HCEC 1CT (cell line): ENCODE measurements at places on chromosomes 12 and 14.

GRCh38 chr14:92563359-92563758, 49.8 kb downstream of the RIN3 start:
- no peak for DNase-seq

- no peak for DNase-seq
These were observed 88.2 kb downstream of the RASSF9 start for GRCh38 chr12:85747941-85748495.

DNA sequence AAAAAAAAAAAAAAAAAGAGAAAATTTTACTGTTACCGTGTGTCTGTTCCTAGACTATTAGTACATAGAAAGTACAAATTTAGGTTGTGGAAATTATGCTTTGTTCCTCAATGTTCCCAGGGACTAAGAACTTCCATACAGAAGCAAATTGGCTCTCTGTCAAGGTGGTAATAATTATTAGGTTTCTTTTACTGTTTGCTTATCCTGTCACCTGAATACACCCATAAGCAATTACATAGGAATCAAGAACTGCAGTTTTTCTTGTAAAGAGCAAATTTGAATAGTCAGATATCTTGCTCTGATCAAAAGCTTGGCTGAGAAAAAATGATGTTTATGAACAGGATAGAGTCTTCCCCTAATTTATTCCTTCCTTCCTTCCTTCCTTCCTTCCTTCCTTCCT, 191.2 kb downstream of the AEBP2 start:
- DNase-seq, result no peak

DNA sequence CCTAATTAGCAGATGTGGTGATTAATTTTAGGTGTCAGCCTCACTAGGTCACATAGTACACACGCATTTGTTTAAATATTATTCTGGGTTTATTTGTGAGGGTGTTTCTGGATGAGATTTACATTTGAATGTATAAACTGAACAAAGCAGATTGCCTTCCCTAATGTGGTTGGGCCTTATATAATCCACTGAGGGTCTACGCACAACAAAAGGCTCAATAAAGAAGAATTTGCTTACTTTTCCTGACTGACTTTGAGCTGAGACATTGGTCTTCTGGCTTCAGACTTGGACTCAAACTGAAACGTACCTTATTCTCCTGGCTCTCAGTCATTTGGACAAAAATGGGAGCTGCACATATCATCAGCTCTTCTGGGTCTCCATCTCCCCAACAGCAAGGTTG, 1132.3 kb upstream of the FLRT2 start:
- DNase-seq, result no peak

DNA sequence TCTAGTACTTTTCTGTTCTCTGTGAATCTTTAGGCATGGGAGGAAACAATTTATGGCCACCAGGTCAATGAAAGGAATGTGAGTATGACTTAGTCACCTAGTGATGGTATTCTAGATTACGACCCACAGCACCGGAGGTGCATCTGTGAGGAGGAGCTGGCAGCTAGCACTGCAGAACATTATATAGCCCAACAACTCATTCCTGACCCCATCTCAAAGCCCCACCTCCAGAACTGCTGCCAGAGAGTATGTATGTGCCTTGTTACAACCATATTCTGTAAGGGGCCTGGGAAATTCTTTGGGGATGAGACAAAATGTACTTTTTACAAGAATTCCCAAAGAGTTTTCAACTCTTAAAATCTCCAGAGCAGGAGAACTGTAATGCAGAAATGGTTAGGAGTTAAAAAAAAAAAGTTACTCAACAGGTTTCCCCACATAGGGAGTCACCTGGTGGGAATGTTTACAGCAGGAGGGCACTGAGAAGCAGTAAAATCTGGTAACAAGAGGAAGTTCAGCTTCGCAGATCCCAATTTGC, 34.9 kb upstream of the CERS5 start:
- DNase-seq, result peak; percentile 86

DNA sequence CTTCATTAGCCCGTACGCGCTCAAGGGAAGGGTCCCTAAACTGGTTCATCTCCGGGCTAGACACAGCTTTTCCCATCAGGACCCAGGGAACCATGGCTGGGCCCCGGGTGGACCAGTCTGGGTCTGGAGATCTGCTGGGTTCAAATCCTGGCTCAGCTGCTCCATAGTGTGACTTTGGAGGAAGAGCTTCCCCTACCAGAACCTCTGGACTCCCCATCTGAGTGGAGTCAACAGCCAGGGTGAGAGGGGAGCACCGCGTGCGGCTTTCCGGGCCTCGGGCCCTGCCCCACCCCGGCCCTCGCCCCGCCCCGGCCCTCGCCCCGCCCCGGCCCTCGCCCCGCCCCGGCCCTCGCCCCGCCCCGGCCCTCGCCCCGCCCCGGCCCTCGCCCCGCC, 41.2 kb downstream of the BEGAIN start:
- DNase-seq, result no peak

GRCh38 chr14:71372411-71372838, 465.2 kb downstream of the PCNX1 start:
- DNase-seq, result peak; percentile 92

- peak; percentile 81 for DNase-seq
These were observed 647 bp upstream of the TGFB3 start for GRCh38 chr14:75982266-75983018.
